PC-9 (cell line): ENCODE measurements at places on chromosomes 6 and 20. TPM values are rescaled to one million over a fixed set of nuclear protein-coding genes. Genes with fewer than 3 reads are reported as not detected.

- DNase-seq: no peak
- no peak overlapping the region for H3K27ac ChIP-seq
- no peaks in the 10 kb centered on the region for H3K36me3 ChIP-seq
These were observed 701.9 kb upstream of the MAP3K7 start for GRCh38 chr6:91288741-91289140.

Gene ANKRD66
- total RNA-seq: not detected in 2 replicates

DNA sequence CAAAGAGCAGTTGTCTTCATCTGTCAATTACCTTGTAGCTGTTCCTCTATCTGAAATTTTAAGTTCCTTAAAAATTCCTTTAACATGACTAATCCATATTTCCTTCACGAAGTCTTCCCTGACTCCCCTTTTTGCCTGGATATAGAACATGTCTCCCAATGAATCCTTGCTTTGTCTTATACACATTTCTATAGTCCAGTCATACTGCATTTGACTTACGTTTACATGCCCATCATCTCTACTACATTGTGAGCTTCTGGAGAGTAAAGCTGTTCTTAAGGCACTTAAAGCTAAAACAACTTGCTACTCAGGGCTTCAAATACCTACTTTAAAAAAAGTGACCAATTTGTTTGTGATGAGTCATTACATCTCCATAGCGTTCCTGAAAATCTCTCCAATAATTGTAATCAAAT, 4.9 kb downstream of the REV3L start:
- H3K4me1 ChIP-seq: peaks cover 49% of the 10 kb centered on the region
- no peaks in the 10 kb centered on the region for H3K36me3 ChIP-seq
- peak; percentile 70 for DNase-seq
- no peaks in the 10 kb centered on the region for H3K27me3 ChIP-seq
- H3K4me3 ChIP-seq: peak overlapping the region; percentile 6; the same call in 1 of the 2 replicates
- H3K27ac ChIP-seq: peak overlapping the region; percentile 49

- H3K27me3 ChIP-seq: peaks cover 21% of the 10 kb centered on the region; the same call in 1 of the 2 replicates
- no peaks in the 10 kb centered on the region for H3K4me1 ChIP-seq
- H3K4me3 ChIP-seq: no peak overlapping the region
These were observed 818.0 kb downstream of the MAFB start for GRCh38 chr20:39871013-39871412.

Gene BPIFB4
- total RNA-seq: not detected in 2 replicates

Gene UBE2C
- total RNA-seq: 207 TPM in 2 replicates

DNA sequence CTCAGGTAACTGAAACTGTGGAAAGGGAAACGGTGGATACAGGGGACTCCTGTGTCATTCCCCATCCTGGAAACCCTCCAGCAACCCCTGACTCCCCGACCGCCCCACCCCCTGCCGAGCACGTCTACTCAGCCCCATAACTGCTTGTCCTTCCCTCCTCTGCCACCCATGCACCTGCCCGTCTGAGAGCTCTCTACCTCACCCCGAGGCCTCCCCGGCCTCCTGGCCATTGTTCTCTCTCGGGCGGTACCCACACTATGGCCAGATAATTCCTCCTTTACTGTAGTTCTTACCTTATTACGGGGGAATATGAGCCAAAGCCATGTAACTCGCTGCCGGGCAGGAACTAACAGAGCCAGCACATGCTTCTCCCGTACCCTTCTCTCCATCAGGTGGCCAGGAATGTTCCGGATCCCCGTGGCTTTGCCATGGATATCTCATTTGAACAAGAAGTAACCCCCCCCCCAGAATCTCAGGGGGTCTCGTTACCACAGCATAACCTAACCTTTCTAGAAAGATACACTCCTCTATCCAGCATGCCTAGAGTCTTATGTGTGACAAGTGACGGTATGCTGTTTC, 4.8 kb upstream of the IRF4 start:
- no peak for DNase-seq
- H3K27me3 ChIP-seq: peaks cover 49% of the 10 kb centered on the region
- H3K4me1 ChIP-seq: no peaks in the 10 kb centered on the region
- no peak overlapping the region for H3K4me3 ChIP-seq
- H3K36me3 ChIP-seq: no peaks in the 10 kb centered on the region
- H3K27ac ChIP-seq: no peak overlapping the region

Gene FAM184A
- 0.85 and 1.1 TPM in 2 replicates for total RNA-seq

GRCh38 chr6:20778912-20779311, 244.7 kb downstream of the CDKAL1 start:
- DNase-seq: no peak
- H3K36me3 ChIP-seq: no peaks in the 10 kb centered on the region
- H3K4me1 ChIP-seq: no peaks in the 10 kb centered on the region
- H3K27ac ChIP-seq: no peak overlapping the region

DNA sequence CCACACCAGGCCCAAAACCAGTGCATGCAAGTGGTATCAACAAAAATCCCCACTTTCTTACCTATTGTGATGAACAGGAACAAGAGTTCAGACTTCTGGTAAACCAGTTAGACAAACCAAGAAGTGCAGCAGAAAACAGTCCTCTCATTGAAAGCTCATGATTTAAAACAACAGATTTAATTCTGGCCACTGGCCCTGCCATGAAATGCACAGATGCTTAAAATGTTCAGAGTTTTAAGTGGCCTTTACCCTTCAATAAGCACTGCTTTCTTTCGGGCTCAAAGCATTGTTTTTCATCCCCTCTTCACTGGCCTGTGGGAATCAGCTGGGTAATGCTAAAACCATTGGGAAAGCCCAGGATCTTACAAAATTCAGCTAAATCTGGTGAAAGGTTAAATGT, 102.4 kb upstream of the ISM1 start:
- no peak overlapping the region for H3K4me3 ChIP-seq
- no peaks in the 10 kb centered on the region for H3K27me3 ChIP-seq
- no peak overlapping the region for H3K27ac ChIP-seq
- no peaks in the 10 kb centered on the region for H3K36me3 ChIP-seq
- H3K4me1 ChIP-seq: no peaks in the 10 kb centered on the region
- DNase-seq: no peak

GRCh38 chr6:52190409-52190808, 4.2 kb downstream of the IL17A start:
- no peak for DNase-seq
- H3K27ac ChIP-seq: no peak overlapping the region
- H3K4me1 ChIP-seq: no peaks in the 10 kb centered on the region
- no peak overlapping the region for H3K4me3 ChIP-seq
- peaks cover 43% of the 10 kb centered on the region for H3K27me3 ChIP-seq

DNA sequence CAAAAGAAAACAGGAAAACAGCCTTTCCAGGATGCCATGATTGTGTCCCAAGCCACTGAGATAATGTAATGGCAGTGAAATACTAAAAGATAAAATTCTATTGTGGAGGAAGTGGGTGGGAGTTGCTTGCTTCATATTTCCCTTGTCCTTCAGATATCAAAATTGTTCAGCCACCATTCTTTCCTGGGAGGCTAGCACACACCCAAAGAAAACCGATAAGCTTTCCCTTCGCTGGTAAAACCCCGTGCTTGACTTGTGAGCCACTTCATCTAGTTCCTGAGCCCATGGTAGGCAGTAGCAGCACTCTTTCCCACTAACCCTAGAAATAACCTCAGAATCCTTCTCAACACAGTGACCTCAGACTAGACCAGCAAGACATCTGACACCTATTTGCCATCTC, 357.4 kb upstream of the PLCB4 start:
- H3K36me3 ChIP-seq: no peaks in the 10 kb centered on the region
- DNase-seq: no peak
- no peaks in the 10 kb centered on the region for H3K4me1 ChIP-seq
- peaks cover 27% of the 10 kb centered on the region for H3K27me3 ChIP-seq
- no peak overlapping the region for H3K27ac ChIP-seq

- no peaks in the 10 kb centered on the region for H3K27me3 ChIP-seq
- H3K36me3 ChIP-seq: no peaks in the 10 kb centered on the region
- no peak overlapping the region for H3K4me3 ChIP-seq
- no peak for DNase-seq
- no peak overlapping the region for H3K27ac ChIP-seq
These were observed 695.4 kb downstream of the PTPRT start for GRCh38 chr20:42494290-42494689.

Gene ATF6B
- total RNA-seq: 87.2 and 102 TPM in 2 replicates

GRCh38 chr20:16205507-16205906, 367.7 kb downstream of the KIF16B start:
- H3K27me3 ChIP-seq: no peaks in the 10 kb centered on the region
- H3K4me3 ChIP-seq: no peak overlapping the region
- H3K4me1 ChIP-seq: no peaks in the 10 kb centered on the region
- H3K36me3 ChIP-seq: no peaks in the 10 kb centered on the region

Gene RXRB
- total RNA-seq: 49.8 and 51.5 TPM in 2 replicates

GRCh38 chr6:133085896-133086295, 155.3 kb upstream of the EYA4 start:
- H3K4me3 ChIP-seq: no peak overlapping the region
- no peak overlapping the region for H3K27ac ChIP-seq
- no peaks in the 10 kb centered on the region for H3K4me1 ChIP-seq
- no peaks in the 10 kb centered on the region for H3K27me3 ChIP-seq
- no peak for DNase-seq
- no peaks in the 10 kb centered on the region for H3K36me3 ChIP-seq

Gene GRM1
- 0.26 TPM in 1 of 2 replicates, not detected in the other for total RNA-seq

DNA sequence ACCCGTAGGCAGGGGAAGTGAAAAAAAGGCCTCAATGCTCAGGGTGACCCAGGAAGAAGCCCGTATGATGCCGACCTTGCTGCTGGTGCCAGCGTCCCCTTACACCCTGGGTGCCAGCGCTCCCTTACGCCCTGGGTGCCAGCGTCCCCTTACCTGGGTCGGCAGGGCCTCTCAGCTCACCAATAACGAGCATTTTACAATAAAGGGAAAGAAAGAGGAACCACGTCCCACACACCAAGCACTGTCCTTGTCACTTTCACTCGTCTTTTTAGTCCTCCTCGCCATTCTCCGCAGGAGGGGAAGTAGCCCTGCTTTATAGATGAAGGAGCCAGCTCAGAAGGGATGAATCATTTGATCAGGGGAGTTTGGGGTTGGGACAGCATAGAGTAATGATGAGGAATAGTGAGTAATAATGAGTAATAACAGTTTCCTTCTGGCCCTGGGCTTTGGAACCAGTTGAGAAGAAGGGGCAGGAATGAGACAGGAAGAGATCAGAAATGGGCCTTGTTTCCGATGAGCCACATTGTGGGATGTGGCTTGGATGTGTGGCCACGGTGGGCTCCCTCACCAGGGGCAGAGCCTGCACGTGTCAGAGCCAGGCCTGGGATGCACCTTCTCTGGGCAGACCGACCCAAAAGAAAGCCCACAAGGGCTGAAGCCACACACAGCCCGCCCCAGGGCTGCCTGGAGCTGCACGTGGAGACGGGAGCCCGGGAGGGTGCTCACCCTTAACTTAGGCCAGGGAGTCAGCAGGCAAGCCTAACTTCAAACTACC, 75.7 kb downstream of the SYNJ2 start:
- H3K4me3 ChIP-seq: peak overlapping the region; percentile 9; the same call in 1 of the 2 replicates
- H3K27me3 ChIP-seq: no peaks in the 10 kb centered on the region
- H3K4me1 ChIP-seq: peaks cover 72% of the 10 kb centered on the region

- no peak overlapping the region for H3K4me3 ChIP-seq
- H3K36me3 ChIP-seq: no peaks in the 10 kb centered on the region
- H3K27me3 ChIP-seq: peaks cover 82% of the 10 kb centered on the region
- no peaks in the 10 kb centered on the region for H3K4me1 ChIP-seq
- DNase-seq: no peak
- H3K27ac ChIP-seq: no peak overlapping the region
These were observed 217.3 kb downstream of the ERMARD start for GRCh38 chr6:169968541-169969270.

DNA sequence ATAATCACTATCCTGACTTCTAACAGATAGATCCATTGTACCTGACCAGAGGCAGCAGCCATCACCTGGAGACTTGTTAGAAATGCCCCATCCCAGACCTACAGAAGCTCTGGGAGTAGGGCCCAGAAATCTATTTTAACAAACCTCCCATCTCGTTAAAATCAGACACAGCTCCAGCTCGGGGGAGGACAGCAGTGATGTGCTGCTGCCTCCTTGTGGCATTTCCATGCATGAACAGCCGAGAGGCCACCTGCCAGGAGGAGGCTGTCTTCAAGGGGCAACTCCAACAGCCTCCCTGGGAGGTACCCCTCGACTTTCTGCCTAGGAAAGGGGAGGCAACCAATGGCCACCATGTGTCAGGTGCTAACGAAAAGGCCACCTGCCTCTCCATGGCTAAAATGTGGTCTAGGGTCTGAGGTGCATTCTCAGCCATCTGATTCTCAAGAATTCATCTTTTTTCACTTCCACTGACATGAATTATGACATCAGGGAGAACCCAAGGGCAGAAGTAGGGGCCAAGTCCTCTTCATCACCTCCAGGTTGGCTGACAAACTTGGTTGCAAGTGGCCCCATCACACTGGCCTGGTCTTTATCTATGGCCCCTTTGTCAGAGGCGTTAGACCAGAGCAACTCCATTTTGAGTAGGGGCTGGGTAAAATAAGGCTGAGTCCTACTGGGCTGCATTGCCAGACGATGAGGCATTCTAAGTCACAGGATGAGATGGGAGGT, 12.2 kb upstream of the KCNK15 start:
- no peak overlapping the region for H3K27ac ChIP-seq
- H3K36me3 ChIP-seq: no peaks in the 10 kb centered on the region
- peak; percentile 78 for DNase-seq
- H3K4me3 ChIP-seq: no peak overlapping the region
- no peaks in the 10 kb centered on the region for H3K27me3 ChIP-seq

DNA sequence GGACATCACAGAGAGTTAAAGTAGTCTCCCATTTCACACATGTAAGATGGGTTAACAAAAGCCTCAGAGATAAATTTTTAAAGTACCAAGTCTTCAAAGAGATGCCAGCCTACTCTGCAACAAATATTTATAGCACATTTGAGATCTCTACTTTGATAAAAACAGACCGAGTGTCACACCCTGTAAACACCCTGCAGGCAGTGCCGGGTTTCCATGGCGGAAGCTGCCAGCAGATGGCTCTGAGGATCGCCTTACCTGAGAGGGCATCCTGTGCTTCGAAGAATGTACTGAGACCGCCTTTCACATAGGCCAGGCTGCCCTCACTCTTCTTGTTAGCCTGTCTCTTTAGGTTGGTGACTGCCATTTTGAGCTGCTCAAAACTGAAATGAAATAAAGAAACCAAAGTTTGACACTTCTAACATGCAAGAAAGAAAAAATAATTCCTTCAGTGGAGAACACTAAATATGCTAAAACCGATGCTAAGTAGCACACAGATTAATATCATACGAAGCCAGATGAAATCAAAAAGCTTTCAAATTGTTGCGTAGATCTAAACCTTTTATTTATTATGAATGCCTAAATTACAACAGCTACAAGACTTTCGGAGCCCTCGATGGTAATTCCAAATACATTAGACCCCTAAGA, 39.3 kb downstream of the HUS1B start:
- no peak for DNase-seq
- no peaks in the 10 kb centered on the region for H3K27me3 ChIP-seq
- no peak overlapping the region for H3K27ac ChIP-seq
- no peaks in the 10 kb centered on the region for H3K4me1 ChIP-seq

Gene PTCHD4
- total RNA-seq: 0.15 TPM in 1 of 2 replicates, not detected in the other

Gene TMEM244
- not detected in 2 replicates for total RNA-seq

Gene TFAP2C
- total RNA-seq: 27.8 and 34.8 TPM in 2 replicates

- no peaks in the 10 kb centered on the region for H3K4me1 ChIP-seq
- no peaks in the 10 kb centered on the region for H3K27me3 ChIP-seq
- H3K4me3 ChIP-seq: no peak overlapping the region
- no peak overlapping the region for H3K27ac ChIP-seq
- no peaks in the 10 kb centered on the region for H3K36me3 ChIP-seq
These were observed 43.3 kb upstream of the TNFRSF21 start for GRCh38 chr6:47352966-47353365.

GRCh38 chr6:142884214-142885035, 60.6 kb downstream of the HIVEP2 start:
- H3K27me3 ChIP-seq: no peaks in the 10 kb centered on the region
- peak overlapping the region; percentile 19; the same call in 1 of the 2 replicates for H3K4me3 ChIP-seq
- DNase-seq: no peak

Gene ILRUN
- total RNA-seq: 57.8 and 68.9 TPM in 2 replicates

- H3K4me1 ChIP-seq: no peaks in the 10 kb centered on the region
- no peak overlapping the region for H3K27ac ChIP-seq
- no peak for DNase-seq
- no peak overlapping the region for H3K4me3 ChIP-seq
These were observed 10.5 kb downstream of the SIRPA start for GRCh38 chr20:1905693-1906092.
